Left ventricle myocardium inferior (tissue), 1 donor: ENCODE measurements at places on chromosomes 5 and 9.

GRCh38 chr5:124157320-124157719 is 589.1 kb downstream of the ZNF608 start:
- no peak for DNase-seq

DNA sequence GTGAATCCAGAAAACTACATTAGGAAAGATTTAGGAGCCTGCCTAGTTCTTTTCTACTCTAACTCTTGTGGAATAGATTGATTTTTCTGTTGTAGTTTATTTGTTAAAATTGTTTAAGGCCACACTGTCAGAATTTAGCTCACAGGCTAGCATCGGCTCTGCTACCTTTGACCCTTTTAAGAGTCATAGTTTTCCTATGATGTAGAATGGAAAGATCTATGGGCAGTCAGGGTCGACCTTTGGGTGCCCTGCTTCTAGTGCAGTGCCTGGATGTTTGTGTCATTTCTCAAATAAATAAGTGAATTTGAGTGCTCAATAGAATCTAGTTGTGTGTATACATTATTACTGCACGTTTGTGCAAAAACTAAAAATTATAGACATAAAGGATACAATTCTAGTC is 38.7 kb downstream of the BASP1 start:
- no peak for DNase-seq

DNA sequence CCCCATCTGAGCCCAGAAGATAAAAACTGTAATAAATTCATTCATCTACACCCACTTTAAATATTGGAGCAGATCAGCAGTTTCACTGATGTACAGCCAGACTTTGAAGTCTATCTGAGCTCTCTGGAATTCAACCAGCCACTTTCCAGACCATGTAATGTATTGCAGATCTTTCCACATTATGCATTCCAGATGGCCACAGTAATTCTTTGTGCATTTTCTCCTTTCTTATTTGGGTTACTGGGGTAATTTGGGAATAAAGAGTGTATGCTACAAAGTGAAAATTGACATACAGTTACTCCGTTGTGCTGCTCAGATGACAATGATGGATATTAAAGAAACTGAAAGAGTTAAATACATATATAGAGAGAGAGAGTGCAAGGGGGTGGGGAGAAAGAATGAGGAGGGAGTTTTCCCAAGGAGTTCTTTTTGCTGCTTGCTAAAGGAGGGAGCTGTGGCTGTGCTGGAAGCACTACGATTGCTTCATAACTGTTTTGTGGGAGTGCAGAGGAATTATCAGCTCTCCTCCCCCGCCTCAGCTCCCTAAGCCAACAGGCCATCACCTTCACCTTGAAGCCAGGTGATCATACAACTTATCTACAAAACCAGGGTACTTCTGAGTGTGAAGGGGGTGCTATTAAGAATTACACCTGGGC is 152.8 kb downstream of the GAS1 start:
- DNase-seq = no peak

DNA sequence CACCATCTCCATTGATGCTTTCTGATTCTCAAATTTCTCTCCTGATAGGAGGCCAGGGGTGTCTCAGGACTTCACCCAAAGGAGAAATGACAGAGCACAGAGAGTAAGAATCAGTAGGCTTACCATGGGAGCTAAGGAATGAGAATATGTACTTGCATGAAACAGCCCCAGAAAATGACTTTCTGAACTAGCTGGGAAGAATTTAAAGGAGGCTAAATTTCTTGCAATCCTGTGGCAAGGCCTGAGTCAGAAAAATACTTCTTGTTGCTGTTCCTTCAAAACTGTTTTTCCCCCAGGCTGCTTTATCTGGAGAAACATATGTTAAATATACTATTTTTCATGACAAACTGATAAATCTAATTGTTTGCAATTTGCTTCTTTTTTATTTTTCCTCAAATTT is 53.4 kb upstream of the FBXL7 start:
- no peak for DNase-seq

DNA sequence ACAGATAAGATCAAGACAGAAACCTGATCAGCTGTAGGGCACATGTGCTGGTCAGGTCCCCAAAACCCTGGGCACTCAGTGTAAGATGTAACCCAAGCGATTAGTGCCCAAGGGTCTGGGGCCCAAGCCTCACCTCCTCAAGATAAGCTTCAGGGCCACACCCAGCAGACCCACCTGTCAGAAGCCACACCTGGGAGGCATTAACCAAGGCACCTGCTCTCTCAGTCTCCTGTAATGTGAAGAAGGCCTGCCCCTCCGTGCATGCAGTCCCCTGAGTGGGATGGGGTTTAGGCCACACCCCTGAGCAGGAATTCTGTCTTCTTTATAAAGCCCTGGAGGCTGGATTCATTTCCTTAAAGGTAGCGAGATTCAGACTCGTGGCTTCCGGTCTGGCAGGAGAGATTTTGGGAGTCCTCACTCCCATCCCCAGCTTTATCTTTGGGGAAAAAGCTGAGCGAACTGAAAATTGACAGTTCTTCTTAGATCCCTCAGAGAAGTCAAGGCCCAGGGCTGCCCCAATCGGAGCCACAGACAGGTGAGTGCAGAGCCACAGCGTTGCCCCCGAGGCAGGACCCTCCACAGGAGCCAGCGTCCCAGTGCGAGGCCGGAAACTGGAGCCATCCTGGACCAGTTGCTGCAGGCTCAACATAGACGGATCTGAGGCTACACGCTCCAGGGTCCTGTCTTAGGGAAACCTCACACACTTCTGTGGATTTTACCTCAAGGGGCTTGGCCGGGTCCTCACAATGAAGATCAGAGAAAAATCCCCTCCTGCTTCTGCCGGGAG is 357.6 kb upstream of the IRX4 start:
- DNase-seq = no peak

- DNase-seq = no peak
Measured at GRCh38 chr5:93252165-93252564, 328.9 kb downstream of the NR2F1-AS1 start.

GRCh38 chr5:60978968-60979367 is 34.0 kb downstream of the NDUFAF2 start:
- DNase-seq = no peak

GRCh38 chr9:98871558-98872065 is 64.1 kb downstream of the GALNT12 start:
- no peak for DNase-seq

DNA sequence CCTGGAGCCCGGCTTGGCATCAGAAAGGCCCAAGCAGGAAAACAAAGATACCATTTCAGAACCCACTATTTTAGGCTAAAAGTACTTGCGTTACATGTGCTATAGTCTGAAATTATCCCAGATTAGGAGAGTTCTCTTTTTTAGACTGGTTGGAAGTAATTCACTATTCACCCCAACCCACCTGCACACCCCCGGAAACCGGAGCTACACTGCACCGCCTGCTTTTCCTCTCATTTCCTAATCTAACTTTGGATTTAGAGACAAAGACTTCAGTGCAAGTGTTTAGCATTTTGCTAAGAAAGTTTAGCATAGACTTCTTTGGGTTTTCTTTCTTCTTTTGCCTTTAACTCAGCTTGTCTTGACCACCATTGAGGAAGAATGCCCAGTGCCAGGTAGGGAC is 79.2 kb downstream of the SECISBP2 start:
- DNase-seq = no peak

DNA sequence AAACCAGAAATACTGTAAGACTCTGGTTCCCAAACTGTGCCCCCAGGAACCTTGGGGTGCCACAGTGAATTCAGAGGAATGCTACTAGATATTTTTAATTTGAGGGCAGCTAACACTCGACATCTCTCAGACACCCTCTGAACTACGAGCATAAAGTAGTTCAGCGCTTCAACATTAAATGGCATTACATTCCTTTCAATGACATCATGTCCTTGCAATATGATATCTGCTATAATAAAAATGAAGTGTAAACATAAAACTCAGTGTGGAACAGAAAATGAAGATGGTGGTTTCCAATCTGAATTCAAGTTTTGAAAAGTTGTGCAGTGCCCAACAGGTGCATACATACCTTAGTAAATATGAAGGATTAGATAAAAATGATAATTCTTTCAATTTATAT is 116.1 kb downstream of the LPAR1 start:
- no peak for DNase-seq

DNA sequence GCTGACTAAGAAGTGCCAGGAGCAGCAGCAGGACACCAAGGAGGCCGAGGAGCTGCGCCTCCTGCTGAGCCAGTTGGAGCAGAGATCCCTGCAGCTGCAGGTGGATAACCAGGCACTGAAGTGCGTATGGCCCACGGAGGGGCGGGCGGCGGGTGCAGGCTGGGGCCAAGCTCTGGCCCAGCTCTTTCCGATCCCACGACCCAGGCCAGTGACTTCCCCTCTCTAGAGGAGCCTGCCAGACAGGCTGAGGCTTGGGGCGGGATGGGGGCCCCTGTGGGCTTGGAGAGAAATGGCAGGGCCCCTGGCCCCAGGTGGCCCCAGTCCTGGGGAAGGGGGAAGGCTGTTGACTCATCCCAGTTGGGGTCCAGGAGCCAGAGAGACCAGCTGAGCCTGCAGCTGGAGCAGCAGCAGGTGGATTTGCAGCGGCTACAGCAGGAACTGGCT is 3.6 kb downstream of the PTRH1 start:
- no peak for DNase-seq

DNA sequence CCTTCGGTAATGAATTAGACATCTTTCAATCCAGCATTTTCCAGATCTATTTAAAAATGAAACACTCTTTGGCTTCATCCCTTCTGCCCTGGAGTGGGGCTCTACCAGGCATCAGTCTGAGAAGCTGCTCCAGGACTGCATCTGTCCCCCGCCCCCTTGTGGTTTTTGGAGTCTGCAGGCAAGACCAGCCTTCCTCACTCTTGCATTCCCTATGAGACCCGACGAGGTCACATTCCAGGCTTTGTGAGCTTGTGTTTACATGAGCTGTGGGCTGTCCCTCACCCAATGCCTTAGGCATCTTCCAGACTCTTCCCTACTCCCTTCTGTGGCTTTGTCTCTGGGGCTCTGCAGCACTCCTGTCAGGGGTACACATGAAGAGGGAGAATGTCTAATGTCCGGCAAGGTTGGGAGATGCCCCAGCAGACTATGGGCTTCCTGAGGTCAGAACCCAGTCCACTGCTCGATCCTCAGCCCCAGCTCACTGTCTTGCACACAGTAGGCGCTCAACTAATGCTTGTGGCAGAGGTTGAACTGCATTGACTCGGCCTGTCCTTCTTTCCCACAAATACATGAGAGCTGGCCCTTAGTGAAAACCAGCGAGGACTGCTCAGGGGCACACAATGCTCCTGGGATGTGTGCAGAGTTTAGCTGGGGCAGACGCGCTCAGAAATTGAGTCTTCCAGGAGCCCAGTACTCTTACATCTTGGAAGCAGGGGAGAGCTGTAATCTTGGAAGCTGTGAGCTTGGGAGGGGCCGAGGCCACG is 11.7 kb upstream of the GADD45G start:
- no peak for DNase-seq

- DNase-seq = no peak
Measured at GRCh38 chr5:2385818-2386217, 365.7 kb downstream of the IRX2 start.

DNA sequence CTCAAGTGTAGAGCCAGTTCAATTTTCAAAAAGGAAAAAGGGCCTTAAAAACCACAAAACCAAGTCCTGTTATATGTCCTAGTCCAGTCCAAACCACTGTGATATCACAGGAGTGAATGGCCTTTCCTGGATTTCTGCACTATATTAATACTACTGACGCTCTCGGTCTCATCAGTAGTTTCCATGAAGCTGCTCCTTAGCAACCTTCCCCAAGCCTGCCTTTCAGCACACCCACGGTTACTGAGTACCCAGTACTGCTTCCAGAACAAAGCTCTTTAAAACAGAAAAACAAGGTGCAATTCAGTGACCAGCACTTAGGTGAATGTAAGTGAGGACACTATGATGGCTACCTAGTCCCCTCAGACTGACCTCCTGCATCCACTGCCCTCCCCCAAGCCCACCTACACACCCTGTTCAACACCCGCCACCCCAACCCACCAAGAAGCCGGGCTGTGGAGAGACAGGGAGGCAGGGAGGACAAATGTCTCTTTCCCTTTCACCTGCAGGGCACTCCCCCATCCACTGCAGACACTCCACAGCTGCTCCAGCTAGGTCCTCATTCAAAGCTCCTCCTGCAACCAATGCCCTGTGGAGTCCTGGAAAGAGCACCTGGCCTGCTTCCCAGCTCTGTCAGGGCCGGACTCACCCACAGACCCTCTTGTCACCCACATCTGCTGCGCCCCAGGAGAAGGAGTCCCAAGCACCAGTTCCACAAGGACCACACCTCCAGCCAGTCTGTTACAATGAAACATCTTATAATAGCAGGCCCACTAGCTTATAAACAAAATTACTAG is 25.9 kb downstream of the PSMB7 start:
- no peak for DNase-seq

DNA sequence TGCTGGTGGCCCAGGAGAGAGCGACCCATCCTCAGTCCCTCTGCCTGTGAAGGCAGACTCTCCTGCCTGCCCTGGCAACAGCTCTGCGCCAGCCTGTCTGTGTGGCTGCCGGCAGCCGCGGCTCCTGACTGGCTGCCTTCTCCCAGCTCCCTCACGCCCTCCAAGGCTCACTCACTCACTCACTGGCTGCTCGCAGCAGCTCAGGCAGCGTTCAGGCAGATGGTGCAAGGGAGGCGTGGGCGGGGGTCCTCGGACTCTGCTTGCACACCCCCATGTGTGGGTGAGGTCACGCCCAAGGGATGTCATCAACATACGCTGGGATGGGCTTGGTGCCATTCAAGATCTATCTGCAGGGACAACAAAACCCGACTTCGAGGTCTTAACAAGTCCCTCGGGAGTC is 66.7 kb downstream of the DAB2IP start:
- peak; percentile 58 for DNase-seq

DNA sequence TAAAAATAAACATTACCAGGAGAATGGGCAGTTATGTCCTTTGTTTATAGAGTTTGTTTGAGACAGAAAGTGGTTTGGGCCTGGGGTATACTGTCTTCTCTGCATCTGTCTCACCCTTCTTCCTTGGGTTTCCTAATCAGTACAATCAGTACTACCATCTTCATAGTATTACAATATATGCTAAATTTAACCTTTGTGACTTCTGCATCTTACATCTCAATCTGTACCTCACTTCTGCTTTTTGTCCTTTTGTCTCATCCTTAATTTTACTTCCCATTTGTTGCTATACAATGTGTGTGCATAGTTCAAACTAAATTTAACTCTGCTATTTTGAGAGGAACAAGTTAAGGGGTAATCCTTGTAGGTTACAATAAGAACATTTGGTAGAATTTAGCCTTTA is 19.6 kb downstream of the FBXO38 start:
- no peak for DNase-seq
